ENCODE measurements at places on chromosomes 6 and 20.

DNA sequence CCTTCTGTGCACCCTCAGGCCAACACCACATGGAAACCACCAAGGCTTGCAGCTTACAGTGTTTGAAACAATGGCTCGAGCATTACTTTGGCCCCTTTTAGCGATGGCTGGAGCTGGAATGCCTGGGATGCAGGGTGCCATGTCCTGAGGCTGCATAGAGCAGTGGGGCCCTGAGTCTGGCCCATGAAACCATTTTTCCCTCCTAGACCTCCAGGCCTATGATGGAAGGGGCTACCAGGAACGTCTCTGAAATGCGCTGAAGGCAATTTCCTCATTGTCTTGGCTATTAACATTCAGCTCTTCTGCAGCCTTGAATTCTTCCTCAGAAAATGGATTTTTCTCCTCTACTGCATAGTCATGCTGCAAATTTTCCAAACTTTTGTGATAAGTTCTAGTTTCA, 29.9 kb upstream of the SERINC1 start:
- DNase-seq: no peak

DNA sequence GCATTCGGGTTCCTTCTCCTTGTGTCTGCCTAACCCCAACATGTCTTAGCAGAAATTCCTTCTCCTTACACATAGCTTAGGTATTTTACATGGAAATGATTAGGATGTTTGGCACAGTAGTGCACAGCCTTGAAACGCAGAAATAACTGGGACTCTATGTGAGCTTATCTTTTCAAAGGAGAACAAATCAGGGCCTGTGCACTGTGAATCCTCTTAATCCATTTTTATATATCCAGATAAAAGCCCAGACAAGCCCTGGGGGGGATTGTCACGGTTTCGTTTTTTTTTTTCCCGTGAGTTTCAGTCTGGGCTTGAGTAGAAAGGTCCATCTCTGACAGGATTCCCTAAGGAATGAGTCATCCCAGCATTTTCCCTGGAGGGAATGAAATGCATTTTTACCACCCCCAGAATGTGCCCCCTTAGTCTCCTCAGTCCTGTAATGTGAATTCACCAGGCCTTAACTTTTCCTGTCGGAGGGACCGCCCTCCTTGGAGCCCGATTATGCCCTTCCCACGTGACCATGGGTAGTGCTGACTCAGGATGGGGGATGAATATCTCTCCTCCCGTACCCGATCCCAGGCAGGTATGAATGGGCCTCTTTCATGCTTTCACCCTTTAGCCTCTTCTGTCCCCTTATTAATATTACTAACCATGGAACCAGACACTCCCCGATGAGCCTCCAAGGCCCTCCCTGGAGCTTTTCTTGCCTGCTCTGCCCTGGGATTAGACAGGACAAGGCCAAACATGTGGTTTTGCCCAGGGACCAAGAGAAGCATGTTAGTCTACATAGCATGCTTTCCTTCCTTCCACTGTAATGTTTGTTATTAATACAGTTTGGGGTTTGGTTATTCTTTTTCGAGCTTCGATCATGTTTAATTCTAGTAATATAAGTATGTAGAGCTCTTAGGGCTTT, 23.9 kb upstream of the NAA20 start:
- DNase-seq: no peak

GRCh38 chr6:81876971-81877370, 124.5 kb upstream of the TENT5A start:
- DNase-seq: no peak

DNA sequence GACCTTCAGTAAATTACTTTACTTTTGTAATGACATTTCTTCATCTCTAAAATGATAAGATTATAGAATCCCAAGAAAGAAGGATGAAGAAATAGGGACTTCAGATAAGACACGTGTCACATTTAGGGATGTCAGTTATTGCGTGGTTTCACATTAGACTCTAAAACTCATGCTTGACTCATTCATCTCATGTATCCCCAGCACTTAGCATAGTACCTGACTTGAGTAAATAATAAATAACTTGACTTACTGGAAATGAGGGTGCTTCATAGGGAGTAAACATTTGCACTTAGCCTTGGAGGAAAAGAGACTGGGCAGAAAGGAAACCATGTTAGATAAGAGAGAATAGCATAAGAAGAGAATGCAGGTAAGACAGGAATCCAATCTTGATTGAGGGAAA, 37.2 kb downstream of the VTA1 start:
- DNase-seq: no peak

- DNase-seq: no peak
Observed at GRCh38 chr6:168605964-168606363, 165.0 kb downstream of the SMOC2 start.

GRCh38 chr6:136102991-136103688, 147.0 kb downstream of the MTFR2 start:
- no peak for DNase-seq

DNA sequence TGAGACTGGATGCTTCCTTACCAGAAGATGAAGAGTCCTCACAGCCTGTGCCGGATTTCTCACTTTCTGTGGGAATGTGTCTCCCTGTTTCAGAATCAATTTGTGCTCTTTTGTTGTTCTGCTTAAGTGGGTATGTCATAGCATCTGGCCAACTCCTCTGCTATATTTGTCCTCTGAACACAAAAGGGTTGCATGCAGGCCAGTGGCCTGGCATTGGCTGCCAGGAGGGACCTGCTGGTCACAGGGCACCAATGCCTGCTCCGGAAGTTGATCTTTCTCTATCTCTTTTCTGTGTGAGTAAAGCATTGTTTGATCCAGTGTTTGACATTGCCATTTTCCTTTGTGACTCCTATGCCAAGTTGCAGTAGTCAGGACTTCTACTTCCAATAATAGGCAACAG, 47.8 kb downstream of the JARID2 start:
- DNase-seq: no peak
